BJ (cell line): ENCODE measurements at places on chromosomes 16 and 17.

GRCh38 chr17:74177018-74177450 lies 26.4 kb upstream of the RPL38 start:
- no peak for DNase-seq

DNA sequence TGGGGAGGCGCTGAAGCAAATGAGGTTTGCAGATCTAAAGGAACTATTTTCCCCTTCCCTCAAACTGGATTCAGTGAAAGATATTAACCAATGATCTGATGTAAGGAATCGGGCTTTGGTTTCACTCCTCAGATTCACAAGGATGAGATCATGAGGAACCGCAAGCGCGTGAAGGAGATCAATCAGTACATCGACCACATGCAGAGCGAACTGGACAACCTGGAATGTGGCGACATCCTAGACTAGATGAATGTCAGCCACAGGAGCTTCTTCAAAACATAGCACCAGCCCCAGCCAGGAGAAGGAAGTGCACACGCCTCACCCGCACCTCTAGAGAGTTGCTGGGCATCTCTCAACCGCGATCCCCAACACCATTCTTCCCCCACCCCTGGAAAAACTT lies 22.5 kb downstream of the ATPAF2 start:
- DNase-seq, result no peak

DNA sequence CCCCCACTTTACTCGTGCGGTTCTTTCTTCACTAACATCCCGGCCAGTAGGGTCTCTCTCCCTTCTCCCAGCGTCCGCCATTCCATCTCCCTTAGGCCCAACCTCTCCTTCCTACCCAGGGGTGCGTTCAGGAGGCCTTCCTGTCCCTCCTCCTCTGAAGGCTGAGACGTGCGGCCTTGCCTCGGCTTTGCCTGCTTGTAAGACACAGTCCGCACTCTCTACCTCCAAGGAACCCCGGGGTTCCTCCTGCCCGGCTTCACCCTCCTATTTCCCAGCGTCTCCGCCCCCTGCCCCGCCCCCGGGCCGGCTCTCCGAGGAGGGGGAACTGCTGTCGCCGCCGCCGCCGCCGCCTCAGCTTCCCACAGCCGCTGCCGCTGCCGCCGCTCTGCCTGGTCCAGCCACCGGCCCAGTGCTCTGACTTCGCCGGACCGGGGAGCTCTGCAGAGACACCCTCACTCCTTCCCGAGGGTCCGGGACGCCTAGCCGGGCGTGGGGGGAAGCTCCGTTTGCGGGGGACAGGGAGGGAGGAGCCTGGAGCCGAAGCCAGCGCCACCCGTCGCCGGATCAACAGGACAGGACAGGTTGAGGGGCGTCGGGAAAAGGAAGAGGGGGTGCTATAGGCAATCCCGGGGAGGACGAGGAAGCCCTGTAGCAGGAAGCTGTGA lies 1.2 kb upstream of the FGF11 start:
- DNase-seq, result no peak

DNA sequence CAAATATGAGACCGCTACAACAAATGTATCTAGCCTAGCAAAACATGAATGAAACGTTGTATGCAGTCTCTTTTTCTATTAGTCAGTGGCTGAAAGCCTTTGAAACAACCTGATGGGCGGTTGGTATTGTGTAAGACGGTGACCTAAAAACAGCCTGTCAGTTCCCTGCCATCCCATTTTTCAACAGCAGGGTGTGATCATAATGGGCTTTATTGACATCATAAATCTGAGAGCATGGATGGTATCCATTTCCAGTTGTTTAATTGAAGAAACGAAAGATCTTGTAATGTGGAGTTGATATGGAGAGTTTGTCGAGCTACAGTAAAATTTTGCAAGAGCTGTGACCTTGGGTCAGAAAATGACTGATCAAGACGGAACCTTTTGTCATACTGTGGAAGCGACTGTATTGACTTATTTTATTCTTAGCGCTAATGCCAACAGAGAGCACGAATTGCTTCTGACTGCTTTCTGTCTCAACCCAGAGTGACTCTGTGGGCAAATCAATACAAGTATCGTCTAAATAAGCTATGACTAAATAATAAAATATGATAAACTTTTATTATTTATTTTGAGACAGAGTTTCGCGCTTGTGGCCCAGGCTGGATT lies 12.3 kb upstream of the MEIOB start:
- DNase-seq, result no peak

DNA sequence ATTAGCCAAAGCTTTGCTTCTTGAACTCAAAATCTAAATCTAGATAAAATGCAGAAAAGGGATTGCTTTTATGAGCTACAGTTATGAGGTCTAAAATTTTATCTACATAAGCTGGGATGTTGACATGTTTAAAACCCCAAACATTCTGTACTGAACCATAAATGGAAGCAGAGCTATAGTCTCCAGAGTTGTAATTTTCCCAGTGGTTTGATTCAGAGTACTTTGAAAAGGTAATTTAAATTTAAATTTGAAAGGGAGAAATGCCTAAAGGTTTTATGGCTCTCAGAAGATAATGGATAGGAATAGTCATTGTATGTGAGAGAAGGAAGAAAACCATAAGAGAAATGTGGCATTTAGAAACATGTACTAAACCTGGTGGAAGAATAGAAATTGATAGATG lies 163.2 kb downstream of the PPM1E start:
- DNase-seq, result no peak

DNA sequence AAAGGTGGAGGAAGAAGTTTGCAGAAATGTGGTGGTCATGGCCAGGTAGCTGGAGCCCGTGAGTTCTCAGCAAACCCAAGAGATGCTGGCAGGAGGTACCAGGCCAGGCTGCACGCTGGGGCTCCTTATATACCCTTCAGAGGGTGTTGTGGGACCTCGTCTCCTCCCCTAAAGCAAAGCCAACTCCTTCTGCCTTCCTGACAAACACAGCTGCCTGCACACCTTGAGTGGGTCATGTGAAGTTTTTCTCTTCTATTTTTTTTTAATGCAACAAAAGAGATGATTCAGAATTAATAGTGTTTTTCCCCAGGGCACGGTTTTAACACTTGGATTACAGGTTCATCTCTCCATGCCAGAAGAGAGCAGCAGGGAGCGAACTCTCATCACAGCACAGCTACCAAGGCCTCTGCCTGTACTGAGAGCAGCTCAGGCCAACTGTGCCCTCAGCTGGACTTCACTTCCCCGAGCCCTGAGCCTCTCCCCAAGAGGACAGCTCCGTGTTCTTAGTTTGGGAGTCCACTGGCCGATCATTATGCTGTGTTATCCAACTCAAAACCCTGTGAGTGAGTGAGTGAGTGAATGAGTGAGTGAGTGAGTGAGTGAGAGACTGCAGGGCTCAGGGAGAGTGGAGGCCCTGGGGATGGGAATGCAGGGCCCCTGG lies at the start of gene KRT15:
Gene KRT15, minus strand, starts transcription at position 102 of the 661 bp plus-strand sequence. Its CDS starts 63 bp downstream, at position 39.
- DNase-seq, result no peak

DNA sequence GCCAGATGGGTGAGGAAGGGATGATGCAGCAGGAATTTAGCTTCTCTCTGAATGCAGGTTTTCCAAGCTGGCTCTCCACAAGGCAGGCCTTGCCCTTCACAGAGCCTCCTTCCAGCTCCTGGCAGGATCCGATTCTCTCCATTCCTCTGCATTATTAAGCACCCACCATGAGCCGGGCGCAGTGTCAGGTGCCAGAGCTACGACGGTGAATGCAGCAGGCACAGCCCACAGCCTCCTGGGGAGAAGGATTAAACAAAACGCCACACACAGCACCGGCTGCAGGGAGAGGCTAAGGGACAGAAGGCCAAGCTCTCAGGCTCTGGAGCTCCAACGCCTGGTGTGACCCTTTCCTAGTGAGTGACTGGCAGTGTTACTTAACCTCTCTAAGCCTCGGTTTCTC lies 7.1 kb upstream of the MT2A start:
- no peak for DNase-seq

DNA sequence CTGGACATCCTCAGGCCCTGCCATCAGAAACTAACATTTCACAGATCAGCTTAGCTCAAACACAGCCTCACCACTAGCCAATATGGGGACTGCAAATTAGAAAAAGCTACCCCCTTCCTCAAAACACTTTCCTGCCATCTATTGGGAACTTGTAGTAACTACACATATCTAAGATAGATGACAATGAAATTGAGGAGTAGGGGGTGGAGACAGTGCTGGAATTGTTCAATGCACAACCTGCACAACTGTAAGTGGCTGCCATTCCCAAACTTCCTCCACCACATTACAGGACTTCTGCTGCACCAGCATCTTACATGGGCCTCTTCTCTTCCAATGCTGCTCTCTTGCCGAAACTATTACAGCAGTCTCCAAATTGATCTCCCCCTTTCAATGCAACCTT lies 21.9 kb downstream of the AIPL1 start:
- DNase-seq, result no peak

DNA sequence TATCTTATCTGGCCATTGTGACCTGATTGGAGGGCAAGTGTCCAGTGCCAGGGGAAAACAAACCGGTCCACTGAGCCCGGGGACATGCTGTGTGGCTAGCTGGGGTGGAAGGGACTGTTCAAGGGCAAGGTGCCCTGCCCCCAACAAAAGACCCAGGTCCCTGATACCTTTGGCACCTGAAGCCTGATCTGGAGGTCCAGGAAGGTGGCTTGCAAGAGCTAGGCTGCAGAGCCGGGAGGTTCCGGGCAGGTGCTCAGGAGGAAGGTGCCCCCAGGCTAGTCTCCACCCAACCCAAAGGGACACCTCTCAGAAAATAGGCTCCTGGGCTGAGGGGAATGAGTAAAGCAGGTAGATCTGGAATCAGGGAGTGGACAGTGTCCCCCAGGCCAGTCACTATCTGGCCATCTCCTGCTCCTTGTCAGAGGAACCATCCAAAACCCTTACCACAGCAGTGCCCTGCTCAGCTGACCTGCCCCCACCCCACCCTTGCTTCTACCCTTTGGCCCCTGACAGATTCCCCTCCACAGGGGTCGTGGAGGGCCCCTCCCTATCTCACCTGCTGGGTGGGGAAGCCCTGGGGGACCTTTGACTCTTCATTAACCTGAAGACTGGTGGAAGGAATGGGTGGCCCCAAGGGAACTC lies 6.2 kb downstream of the NAT9 start:
- no peak for DNase-seq

GRCh38 chr16:15855704-15856003 lies 1.2 kb downstream of the MYH11 start:
- no peak for DNase-seq

- DNase-seq, result no peak
Observed at GRCh38 chr17:58273453-58274104, 7.2 kb downstream of the MPO start.

GRCh38 chr16:2238150-2238837 lies 2.0 kb downstream of the DNASE1L2 start:
- DNase-seq, result no peak

DNA sequence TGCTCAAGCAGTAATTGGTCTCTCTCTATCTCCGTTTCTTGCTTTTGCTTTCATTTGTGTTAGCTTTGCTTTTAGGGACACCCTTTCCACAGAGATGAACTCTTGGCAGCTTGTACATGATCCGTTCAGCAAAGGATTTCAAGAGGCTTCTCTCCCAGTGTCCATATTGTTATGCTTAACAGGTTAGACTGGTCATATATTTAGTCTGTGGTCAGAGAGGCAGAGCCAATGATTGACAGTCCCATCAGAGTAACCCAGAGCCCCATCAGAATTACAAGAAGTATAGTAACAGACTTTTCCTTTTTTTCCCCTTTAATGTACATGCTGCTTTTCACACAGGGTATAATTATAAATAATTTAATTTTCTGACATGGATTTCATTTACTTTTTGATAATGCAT lies 34.4 kb downstream of the GDPD1 start:
- no peak for DNase-seq

DNA sequence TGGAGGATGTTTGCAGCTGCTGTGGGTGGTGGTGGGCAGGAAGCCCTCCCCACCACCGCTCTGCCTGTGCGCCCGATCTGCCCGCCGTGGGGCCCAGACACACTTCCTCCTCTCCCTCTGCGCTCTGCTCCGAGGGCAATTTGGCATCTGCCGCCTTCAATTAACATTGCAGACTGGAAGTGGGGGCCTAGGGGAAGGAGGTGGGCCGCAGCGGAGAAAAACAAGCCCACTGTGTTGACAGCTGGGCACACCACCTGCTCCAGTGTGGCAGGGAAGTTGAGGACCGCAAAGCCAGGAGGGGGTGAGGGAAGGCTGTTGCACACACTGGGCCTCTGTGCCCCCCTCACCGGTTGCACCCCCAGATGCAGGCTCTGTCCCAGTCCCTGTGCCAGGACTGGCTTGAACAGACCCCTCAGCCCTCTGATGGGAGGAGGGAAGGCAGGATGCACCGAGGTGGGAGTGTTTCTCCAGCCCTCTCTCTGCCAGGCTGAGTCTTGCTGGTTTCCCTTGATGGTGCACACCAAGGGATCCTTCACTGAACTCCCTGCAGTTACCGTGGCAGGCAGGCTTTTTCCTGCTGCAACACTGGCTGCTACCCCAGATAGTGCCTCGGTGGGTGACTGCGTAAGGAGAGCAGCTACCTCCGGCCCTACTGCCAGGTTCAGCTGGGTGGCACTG lies 72.8 kb upstream of the MED9 start:
- no peak for DNase-seq

- no peak for DNase-seq
Observed at GRCh38 chr17:42797067-42798007, 1.2 kb downstream of the COA3 start.

GRCh38 chr17:9615486-9615885 lies 29.8 kb upstream of the USP43 start:
- DNase-seq, result no peak

- DNase-seq, result no peak
Observed at GRCh38 chr17:40028595-40028994, 13.4 kb downstream of the CSF3 start.

GRCh38 chr16:62190426-62190825 lies 154.2 kb upstream of the CDH8 start:
- no peak for DNase-seq

GRCh38 chr17:75069783-75070182 lies 18.0 kb upstream of the SLC16A5 start:
- DNase-seq, result no peak

- no peak for DNase-seq
Observed at GRCh38 chr17:76039121-76039520, 12.0 kb upstream of the EVPL start.

DNA sequence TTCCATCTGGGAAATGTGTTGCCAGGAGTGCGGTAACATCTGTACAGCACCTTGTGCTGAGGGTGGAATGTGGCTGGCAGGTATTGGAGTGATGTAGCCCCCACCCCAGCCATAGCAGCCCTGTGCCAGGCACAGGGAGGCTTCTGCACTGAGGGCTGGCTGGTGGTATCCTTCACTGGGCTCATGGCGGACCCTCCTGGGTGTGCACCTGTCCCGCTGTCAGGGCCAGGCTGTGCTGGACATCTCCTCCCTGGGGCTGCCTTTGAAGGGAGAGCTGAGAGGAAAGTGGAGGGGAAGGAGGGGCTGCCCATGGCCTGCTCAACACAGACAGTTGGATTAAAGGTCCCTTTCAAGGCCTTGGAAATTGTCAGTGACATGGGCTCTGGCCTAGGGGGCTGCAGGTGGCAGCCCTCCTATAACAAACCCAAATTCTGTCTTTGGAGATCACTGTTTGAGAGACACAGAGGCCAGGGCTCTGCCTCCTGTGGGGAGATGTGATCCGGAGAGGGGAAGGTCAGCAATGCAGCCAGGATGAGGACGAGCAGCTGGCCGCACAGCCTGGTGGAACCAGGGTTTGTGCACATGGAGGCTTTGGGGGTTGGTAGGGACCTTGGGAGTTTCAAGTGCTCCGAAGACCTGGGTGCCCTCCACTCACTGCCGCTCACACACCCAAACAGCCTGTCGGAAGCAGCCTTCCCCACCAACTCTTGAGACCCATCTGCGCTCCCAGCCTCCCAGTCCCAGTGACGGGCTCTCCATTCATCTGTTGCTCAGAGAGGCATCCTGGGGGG lies 22.8 kb downstream of the NKD1 start:
- no peak for DNase-seq

- DNase-seq, result no peak
Observed at GRCh38 chr17:18937981-18938691, 13.8 kb upstream of the SLC5A10 start.
